OCI-M1 (cell line): ENCODE measurements at places on chromosomes 7 and 10.

GRCh38 chr10:110074758-110075671 is 67.2 kb downstream of the ADD3 start:
- no peak for DNase-seq

- no peak for DNase-seq
Observed at GRCh38 chr10:47207894-47208469, 92.0 kb upstream of the GDF10 start.

DNA sequence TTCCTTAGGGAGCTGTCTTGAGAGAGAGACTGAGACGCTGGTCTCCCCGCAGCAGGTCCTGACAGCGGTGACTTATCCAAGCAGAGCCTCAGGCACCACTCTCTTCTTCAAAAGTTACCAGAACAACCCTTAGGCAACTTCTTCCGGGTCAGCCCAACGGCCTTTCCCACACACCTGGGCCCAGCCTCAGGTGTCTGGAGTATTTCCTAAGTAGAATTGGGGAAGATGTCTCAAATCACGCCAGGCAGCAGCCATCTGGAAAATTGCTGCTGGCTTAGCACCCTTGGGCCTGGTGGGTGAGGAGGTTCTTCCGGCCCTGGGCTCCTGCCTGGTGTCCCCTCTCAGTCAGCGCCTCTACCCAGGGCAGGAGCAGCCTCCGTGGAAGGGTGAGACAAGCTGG is 80.4 kb upstream of the ANLN start:
- DNase-seq: no peak

- peak; percentile 91 for DNase-seq
Observed at GRCh38 chr7:5428478-5429252, 5.0 kb upstream of the TNRC18 start.

GRCh38 chr7:124840435-124840834 is 74.8 kb upstream of the GPR37 start:
- DNase-seq: peak; percentile 8

- DNase-seq: no peak
Observed at GRCh38 chr10:43114088-43114742, 24.0 kb upstream of the CSGALNACT2 start.

- no peak for DNase-seq
Observed at GRCh38 chr7:137850972-137851945, 4.5 kb upstream of the DGKI start.

DNA sequence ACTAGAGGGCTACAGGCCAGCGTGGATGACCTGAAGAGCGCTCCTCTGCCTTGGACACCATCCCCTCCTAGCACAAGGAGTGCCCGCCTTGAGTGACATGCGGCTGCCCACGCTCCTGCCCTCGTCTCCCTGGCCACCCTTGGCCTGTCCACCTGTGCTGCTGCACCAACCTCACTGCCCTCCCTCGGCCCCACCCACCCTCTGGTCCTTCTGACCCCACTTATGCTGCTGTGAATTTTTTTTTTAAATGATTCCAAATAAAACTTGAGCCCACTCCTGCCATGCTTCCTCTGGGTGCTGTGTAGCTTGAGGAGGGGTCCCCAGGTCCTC is 4.5 kb downstream of the SNCG start:
- no peak for DNase-seq

GRCh38 chr10:61042533-61042932 is 98.5 kb upstream of the RHOBTB1 start:
- no peak for DNase-seq

DNA sequence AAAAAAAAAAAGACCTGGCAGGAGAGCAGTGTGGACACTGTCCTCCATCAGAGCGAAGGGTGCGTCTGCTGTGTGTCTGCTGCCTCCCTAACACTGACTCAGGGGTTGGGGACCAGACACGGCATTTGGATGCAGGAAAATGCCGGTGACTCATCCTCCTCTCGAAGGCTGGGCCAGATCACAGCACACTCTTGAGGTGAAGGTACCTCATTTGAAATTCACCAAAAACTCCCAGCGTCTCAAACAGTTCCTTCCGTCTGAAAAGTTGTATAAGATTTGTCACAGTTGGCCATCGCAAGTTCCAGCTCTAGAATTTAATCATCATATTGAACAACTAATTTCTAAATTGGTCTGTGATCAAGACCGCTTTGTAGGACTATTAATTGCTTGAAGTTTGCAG is 118.1 kb upstream of the LYZL2 start:
- no peak for DNase-seq

DNA sequence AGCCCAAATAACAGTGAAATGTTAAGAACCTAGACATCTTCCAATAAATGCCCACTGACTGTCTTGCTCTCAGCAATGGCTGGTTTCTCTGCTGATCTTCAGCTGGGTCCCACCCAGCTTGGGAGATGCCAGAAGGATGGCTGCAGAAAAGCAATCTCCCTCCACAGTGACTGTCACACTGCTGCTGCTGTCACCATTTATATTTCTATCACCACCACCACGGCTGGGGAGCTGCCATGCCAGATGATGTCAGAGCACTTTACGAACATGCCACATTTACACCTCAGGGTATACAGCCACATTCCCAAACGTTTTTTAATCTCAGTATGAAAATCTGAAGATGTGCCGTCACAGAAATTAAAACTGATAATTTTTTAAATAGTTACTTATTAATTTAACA is 29.8 kb upstream of the FRMD4A start:
- no peak for DNase-seq

DNA sequence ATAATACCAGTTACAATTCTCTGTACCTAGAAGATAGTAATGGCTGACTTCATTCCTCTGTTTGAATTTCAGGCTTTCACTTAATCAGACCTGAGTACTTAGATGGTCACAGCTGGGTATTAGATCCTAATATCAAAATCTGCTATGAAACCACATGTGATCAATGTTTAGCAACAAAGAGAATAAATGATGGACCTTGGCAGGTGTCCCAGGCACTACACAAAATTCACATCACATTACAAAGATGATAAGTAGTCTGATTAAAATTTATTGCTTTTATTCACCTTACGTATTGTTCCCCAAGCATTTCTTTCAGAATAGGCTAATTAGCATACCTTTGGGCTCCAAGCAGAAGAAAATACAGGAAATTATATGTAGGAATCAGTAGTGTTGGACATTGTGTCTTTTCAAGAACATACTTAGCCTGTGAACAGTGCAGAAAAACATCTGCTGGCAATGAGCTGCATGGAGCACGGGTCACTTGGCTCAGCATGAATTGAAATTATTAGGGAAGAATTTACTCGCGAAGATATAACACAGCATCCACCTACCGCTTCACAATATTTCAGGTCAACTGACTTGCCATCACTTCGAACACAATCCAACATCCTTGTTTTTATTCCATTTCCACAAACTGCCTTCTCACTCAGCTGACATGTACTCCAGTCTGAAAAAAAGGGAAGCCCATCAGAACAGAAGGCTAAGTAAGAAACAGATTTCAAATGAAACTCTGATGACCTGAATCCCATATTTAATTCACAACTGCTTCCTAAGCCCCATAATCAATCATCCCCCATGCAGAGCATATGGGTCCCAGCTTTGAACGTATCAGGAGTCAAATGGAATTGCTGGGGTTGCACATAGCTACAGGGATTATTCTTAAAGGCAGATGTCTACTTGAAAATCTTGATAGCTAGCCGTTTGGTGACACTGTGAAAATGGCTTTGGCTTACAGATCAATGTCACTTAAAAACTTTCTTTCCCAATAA is 421.0 kb downstream of the THSD7A start:
- no peak for DNase-seq

GRCh38 chr7:15820319-15820718 is 133.8 kb upstream of the MEOX2 start:
- peak; percentile 62 for DNase-seq

DNA sequence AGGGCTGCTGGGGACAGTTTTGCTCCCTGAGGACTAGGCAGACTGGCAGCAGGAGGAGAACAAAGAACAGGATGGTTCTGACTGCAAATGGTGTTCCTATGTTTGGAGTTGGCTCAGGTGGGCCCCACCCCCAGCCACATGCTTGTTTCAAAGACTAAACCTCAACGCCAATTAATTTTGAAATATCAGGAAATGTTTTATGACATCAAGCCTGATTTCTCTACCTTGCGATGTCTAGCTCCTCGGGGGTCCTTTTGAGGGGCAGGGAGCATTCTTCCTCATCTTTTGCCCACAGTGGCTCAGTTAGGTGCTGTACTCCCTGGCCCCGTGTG is 4.1 kb upstream of the MYH16 start:
- no peak for DNase-seq
